Hippocampal formation (tissue), 2 donors: ENCODE measurements at places on chromosomes 16 and 17.

DNA sequence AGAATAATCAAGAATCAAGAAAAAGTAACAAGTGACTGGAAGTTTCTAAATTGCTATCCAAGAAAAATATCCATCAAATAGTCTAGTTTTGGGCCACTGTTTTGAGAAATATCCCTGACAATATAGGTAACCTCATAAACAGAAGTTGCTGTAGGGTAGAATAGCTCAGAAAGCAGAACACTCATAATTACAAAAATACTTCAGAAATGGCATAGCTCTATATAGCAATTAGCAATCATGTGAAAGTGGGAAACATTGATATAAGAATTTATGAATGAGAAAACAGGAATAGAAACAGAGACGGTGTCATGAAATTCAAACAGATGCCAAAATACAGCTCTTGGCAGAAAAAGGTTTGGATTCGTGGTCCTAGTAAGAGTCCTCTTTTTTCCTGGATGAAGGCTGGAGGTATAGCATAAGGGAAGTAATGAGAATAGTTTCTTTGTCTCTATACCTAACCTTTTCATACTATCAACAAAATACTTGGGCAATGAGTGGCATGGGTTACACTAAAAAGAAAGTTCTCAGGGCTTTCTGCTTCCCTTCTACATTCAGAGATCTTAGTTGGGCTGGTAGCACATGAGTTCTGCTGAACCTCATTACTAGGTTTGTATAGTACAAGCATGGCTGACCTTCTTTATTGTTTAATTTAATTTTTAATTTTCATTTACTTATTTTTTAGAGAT is 33.5 kb downstream of the SPAG9 start:
- no peak for DNase-seq

GRCh38 chr17:11278992-11279270 is 37.9 kb downstream of the SHISA6 start:
- no peak for DNase-seq

GRCh38 chr17:31696703-31697325 is 162.2 kb downstream of the COPRS start:
- DNase-seq: no peak

DNA sequence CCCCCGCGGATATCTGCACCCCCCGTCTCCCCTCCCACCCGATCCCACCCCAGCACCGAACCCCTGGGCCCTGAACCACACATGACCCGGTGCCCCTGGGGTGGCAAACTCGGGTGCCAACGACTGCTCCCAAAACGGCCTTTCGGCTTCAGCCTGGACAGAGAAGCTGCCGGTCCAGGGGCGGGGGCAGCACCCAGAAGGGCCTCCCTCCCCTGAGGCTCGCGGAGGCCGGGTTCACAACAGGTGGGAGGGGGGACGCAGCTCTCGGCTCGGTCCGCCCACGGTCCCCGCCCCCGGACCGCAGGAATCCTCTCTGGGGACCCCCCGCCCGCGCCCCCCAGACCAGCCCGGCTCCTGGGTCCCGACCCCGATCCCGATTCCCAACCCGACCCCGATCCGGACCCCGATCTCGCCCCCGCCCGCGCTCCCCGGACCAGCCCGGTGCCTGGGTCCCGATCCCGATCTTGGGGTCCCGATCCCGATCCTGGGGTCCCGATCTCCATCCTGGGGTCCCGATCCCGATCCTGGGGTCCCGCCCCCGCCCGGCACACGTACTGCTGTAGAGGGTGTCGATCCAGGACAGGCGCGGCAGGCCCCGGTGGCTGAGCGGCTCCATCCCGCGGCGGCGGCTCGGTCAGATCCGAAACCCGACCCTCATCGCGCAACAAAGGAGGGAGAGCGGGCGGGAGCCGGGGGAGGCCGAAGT is 516 bp downstream of the ABR start:
- DNase-seq: no peak
